ENCODE measurements at places on chromosomes 3 and 15.

GRCh38 chr3:21392526-21392925, 358.5 kb downstream of the ZNF385D start:
- DNase-seq, result no peak

- no peak for DNase-seq
Measured at GRCh38 chr3:116569611-116570010, 124.3 kb upstream of the LSAMP start.

DNA sequence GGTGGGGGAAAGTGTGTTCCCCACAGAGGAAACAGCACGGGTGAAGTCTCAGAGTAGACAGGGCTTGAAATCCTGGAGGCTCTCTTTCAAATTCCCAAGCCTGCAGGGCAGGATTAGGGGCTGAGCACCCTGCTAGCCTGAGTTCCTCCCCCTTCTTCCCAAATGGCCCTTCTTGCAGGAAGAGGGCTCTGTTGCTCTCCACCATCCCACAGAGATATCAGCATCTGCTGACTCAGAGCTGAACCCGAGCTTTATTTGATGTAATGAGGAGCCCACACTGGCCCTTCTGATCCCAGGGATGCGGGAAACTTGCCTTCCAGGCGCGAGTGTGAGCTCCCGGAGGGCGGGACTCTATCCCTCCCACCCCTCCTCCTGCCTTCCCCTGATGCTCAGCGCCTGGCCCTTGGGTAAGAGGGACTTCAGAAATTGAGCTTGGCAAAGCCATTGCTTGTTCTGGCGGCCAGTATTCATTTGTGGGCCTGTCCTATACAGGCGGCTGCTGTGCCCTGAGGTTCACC, 1.4 kb upstream of the STRA6 start:
- DNase-seq, result no peak

- peak; percentile 9 for DNase-seq
Measured at GRCh38 chr15:67998599-67999133, 55.4 kb upstream of the PIAS1 start.

GRCh38 chr3:184361532-184361931, at the start of the genes CLCN2 and POLR2H:
Gene CLCN2 (minus strand): TSS chr3:184361605. CDS start chr3:184361479, 126 bp downstream.
Gene POLR2H (plus strand): TSS chr3:184361710. CDS start chr3:184363493, 1,783 bp downstream.
- DNase-seq, result peak; percentile 68

DNA sequence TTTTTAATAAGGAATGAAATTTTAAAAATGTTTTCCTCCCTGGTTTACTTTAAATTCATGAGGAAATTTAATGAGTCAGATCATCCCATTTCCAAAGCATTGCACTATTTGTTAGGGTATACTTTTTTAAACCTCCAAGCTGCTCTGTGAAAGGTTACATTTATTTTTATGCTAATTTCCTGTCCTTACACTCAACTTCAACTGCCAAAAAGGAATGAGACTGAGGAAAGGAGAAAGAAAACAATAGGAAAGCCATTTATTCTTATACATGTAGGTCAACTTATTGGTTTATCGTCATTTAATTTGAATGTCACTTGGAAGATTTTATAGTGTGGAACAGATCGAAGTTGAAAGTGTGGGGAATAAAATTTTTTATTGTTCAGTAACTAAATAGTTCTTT, 104.1 kb downstream of the ALCAM start:
- no peak for DNase-seq

DNA sequence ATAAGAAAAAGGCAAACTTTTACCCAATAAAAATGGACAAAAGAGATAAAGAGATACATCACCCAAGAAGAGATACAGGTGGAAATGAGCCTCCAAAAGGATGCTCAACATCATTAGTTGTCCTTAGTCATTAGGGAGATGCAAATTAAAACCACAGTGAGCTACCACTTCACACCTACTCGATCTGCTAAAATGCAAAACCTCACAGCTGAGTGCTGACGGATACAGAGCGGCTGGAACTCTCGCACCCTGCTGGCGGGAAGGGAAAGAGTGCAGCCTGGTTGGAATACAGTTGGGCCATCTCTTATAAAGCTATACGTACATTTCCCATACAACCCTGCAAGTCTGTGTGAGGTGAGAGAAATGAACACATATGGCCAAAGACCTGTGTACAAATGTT, 78.5 kb upstream of the PRR20G start:
- DNase-seq, result no peak

GRCh38 chr3:114119776-114120175, 59.1 kb downstream of the DRD3 start:
- DNase-seq, result no peak

DNA sequence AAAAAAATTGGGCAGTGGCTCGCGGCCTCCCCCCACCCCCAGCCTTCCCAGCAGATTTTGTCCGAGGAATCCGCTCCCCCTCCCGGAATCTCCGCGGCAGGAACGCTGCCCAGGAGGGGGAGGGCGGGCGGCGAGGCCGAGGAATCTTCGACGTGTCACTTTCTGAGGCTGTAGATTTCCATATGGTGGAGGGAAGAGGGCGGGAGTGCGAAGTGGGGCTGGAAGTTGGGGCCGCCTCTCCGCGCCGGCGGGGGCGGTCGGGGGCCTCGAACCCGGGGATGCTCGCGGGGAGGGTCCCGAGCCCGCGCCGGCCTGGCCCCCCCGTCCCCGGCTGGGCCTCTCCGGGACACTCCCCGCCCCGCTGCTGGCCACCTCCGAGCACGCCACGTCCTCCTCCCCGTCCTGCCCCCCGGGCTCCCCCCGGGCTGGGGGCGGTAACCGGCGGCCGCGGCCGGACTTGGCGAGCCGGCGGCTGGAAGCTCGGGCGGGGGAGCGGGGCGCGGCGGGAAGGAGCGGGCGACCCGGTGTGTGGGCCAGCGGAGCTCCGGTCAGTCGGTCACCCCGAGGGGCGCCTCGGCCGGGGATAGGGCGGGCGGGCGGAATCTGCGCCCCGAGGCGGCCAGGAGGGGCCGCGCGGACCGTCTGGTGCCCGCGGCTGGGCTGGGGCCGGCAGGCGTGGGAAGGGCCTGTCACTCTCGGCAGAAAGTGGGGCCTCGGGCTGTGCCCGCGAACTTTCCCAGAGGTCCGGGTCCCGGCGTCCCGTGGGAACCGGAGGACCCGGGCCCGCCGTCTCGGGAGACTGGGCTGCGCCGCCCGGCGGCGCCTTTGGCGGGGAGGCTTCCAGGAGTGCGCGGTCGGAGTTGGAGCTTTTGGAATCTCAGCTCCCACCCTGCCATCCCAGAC, 951 bp downstream of the FNDC3B start:
- DNase-seq, result peak; percentile 77

DNA sequence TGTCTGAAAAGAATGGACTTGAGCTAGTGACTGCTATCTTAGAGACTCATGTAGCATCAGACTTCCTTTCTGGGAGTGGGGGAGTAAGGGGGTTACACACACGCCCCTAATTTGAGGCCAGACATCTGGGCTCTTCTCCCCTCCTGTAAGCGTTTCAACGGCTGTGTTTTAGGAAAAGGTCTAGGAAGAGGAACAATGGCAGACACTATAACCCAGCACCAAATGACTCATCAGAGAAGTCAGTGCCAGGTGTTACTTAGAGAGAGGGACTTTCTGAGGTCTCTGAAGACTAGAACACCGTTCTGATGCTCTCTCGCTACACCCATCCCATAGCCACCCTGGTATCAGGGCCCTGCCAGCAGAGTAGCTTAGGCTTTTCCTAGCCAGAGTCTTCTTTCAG, 65.5 kb downstream of the SSUH2 start:
- no peak for DNase-seq

DNA sequence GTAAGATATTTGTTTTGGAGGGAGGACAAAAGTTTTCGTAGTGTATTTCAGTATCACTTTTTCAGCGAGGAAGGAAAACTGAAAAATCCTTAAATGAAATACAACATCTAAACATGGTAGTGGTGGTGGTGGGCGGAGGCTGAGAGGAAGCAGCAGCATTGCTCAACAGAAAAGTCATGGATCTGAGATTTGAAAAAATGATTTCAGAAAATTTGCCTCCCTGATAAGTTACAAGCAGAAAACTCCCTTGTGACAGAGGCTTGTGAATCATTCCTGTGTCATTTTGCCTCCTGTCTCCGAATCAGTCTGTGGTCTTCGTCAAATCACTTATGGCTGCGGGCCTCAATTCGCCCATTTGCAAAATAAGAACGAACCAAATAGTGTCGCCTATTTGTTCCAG, 965 bp upstream of the CRBN start:
- DNase-seq, result no peak

DNA sequence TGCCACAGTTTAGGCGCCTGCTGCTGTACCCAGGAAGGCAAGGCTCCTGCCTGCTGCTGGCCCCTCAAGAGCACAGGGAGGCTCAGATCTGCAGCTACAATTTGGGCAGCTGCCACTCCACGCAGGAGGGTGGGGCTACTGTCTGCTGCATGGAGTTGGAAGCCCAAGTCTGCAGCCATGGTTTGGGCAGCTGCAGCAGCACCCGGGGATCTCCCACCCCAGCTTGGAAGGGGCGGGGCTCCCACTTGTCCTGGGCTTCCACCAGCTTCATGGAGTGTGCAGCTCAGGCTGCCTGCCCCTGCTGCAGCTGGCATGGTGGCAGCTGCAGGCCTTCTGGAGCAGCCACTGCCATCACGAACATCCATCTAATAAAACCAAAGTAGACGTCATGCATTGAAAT, 512.9 kb downstream of the PYDC2 start:
- DNase-seq, result no peak
